Nucleus accumbens (tissue), 56 donors: ENCODE measurements at places on chromosomes 5 and 9.

GRCh38 chr5:91121347-91121993 is 261.6 kb downstream of the ARRDC3 start:
- no peak for DNase-seq

GRCh38 chr9:126146254-126147145 is 180.1 kb upstream of the MVB12B start:
- DNase-seq = no peak

DNA sequence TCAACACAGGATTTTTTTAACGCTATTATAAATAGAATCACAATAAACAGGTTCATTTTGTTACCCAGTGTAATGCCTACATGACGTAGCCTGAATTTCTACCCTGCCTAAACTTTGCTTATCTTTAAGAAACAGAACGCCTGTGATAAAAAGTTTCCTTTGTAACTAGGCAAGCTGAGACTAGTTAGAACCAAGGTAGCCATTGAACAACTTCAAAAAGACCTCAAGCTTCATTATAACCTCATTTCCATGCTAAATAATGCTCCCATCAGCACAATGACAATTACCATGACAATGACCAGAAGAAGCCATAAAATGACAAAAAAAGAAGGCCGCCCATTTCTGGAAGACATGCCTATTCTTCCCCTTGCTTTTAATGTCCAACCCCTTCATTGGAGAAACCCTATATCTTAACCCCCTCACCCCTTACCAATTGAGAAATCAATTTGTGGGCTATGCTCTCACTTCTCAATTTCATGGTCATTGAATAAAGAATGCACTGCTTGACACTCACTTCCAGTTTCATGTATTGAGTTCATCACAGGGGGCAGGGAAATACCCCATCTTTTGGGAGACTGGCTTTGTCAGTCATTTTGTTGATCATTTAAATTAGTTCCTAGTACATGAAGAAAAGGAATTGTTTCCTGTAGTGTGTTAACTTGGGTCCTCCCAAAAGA is 276.8 kb downstream of the MCTP1 start:
- no peak for DNase-seq

DNA sequence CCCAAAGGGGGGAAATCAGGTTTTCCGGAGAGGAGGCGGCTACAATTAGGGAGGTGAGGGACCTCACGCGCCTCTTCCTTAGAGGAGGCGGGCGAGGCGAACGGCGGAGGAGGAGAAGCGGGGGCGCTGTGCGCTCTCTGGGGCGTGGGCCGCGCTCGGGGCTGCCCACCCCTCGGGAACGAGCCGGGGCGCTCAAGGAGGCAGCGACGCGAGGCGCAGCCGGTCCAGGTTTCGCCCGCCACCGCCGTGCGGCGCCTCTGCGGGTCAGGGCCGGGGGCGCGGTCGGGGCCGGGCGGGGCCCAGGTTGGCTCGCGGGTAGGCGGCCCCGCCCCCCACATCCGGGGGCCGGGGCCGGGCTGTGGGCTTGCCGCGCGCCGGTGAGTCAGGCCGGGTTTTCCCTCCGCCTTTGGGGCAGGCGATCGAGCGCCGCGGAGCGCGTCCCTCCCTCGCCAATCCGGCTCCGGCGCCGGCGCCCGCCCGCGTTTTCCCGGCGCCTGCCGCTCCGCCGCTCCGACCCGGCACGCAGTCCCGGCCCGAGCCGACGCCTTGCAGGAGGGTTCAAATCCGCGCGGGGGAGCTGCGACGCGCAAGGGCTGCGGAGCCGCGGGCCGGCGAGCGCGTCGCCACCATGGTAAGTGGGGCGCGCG is at the start of gene N4BP3:
TSS of gene N4BP3 (plus strand) at position 392 of the 647 bp plus-strand sequence. CDS start 6,052 bp downstream, outside the sequence.
- no peak for DNase-seq

DNA sequence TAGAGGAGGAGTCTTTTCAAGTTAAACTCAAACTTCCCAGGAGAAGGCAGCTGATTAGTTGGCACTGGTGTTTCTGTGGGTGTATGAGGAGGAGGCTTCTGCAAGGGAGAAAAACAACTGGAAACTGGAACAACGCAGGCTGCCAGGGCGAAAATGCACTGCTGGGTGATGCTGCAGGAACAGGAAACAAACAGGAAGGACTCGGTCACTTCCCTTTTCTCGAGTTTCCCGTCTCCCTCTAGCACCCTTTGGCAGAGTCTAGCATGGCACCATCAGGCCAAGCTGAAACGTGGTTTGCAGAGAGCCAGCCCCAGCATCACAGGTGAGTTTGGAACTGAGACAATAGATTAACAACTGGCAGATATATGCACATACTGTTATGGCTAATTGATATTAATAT is 77.5 kb upstream of the CAST start:
- no peak for DNase-seq

DNA sequence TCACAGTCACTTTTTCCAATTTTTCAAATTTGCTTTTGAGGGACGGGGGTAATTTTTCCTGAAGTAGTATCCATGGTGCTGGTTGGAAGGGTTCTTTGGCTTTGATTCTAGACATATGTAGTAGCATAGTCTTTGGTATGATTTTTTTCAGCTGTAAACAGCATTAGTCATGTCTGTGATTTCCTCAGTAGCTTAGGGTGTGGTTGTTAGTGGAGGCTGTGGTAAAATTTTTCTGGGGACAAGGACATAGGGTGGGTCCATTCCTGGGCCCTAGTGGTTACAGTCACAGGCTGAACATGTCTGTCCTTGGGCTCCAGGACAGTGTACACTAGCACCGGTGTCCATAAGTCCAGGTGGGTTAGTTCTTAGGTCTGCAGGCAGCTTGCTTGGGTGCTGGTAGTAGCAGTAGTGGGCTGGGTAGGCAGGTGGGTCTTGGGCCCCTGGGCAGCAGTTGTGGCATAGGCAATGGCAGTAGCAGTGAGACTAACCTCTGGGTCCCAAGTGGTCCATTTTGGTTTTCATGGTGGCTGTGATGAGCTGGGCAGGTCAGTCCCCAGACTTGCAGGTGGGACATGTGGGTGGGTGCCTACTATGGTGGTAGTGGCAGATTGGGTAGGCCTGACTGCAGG is 100.0 kb upstream of the CXCL14 start:
- no peak for DNase-seq

GRCh38 chr5:163505049-163505367 is 411 bp upstream of the MAT2B start:
- no peak for DNase-seq

- DNase-seq = no peak
Observed at GRCh38 chr9:133590231-133590855, 18.8 kb downstream of the FAM163B start.

DNA sequence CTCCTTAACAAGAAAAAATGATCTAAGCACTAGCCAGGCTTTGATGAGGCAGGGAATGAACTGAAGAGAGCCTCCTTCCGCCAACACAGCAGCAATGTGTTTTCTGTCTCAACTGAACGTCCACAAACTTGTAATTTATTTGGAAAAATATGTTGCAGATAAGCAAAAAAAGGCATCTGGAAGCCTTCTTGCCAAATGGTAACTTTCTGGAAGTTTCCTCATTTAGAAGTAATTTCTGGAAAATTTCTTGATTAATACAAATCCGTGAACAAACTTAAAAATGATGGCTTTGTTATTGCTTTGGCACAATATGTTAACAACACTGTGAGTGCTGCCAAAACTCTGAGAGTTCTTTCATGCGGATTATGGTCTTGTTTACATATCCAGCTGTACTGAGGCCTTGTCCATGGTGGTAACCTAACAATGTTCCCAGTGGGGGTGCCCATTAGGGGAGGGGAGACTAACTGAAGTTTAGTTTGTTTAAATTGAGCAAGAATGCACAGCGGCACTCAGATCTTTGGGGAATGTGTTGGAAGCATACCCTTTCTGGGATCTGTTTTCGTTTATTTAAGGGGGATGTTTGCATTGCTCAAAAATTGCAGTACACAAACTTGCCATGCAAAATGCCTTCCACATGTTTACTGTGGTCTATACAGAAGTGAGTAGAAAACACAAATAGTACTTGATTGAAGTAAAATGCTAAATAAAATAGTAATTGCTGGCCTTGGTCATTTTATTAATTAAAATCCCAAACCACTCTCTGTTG is 334.7 kb downstream of the NR2F1-AS1 start:
- DNase-seq = no peak

GRCh38 chr9:72882117-72882775 is 70.6 kb downstream of the ALDH1A1 start:
- no peak for DNase-seq

- no peak for DNase-seq
Observed at GRCh38 chr5:9380109-9380508, 165.8 kb downstream of the SEMA5A start.

DNA sequence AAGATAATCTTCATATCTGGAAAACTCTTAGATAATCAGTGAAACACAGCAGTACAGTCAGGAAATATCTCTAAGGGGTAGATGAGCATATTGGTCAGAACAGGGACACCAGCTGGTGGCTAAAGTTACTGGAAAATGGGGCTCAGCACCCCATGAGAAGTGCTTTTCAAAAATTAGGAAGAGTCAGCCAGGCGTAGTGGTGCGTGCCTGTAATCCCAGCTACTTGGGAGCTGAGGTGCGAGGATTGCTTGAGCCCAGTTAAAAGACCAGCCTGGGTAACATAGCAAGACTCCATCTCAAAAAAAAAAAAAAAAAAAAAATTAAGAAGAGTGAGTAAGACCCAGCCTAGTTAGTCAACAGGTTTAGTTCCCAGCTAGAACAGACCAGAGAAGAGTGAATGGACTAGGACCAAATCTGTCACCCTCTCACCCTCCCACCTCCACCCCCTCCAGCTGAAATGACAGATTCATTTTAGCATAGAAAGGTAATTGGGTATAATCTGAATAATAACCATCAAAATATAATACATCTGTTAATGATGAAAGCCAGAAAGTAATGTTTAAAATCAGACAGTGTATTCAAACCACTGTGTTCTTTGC is 120.9 kb downstream of the CDC42SE2 start:
- no peak for DNase-seq

GRCh38 chr9:137496601-137497375 is 37.7 kb upstream of the NSMF start:
- no peak for DNase-seq

GRCh38 chr9:105254226-105254625 is 9.8 kb downstream of the SLC44A1 start:
- DNase-seq = no peak

- no peak for DNase-seq
Observed at GRCh38 chr9:120579139-120580050, 572 bp downstream of the CDK5RAP2 start.

DNA sequence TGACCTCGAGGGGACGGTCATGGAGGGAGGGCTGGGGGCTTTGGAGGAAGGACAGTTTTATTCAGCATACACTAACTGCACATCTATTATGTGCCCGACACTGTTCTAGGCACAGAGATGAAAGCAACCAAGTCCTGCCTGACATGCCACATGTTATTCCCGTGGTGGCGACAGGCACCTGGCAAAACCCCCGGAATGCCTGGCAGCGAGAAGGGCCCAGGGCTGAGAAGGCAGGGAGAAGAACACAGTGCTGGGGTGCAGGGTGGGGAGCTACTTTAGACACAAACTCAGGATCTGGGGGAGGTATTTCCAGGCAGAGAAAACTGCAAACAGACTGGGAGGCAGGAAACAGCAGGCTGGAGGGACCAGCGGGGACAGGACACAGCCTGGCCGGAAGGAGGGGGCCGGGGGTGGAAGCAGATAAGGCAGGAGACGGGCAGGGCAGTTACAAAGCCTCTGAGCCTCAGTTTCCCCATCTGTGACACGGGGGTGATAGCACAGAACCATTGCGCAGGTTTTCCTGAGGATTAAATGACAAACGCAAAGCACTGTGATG is 77.7 kb downstream of the STK10 start:
- DNase-seq = no peak

DNA sequence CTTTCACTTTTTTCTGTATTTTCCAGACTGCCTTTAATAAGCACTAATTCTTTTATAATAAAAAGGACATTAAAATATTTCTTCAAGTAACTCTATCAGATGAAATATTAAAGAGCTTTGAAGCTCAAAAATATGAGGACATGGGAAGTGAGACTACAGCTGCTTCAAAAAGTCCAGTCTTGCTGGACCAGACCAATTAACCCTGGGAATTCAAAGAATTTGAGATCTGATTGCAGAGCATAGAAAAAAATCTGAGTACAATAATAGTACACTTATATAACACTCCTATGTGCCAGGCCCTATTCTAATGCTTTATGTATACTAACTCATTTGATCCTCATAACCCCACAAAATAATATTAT is 9.8 kb downstream of the TMEM245 start:
- DNase-seq = no peak

- DNase-seq = no peak
Observed at GRCh38 chr5:163434401-163434866, 3.0 kb upstream of the CCNG1 start.

- DNase-seq = no peak
Observed at GRCh38 chr5:27748847-27749246, 710.5 kb upstream of the CDH9 start.

DNA sequence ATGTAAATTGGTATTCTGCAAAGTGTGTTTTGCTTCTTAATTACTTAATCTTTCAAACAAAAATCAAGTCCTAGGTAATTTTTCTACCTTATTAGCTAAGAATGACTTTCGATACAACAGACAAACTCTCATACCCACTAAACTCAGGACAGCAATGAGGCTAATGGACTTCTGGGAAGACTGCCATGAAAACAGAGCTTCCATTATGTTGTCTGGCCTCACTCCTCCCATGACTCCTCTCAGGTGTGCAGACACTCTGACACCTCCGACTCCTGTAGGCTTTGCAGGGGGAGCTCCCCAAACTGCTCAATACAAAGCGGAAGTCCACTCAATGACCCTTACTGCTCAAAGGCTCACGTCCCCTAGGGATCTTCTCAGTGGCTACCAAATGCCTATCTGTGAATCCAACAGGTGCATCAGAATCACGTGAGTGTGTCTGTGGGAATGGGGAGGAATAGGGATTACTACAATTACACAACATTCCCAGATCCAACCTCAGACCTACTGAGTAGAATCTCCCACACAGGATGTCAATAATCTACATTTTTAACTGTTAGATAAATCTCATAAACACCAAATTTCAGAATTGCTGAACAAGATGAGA is 289.9 kb downstream of the RAB3C start:
- no peak for DNase-seq

GRCh38 chr9:20854444-20854843 is 170.4 kb downstream of the FOCAD start:
- DNase-seq = no peak

DNA sequence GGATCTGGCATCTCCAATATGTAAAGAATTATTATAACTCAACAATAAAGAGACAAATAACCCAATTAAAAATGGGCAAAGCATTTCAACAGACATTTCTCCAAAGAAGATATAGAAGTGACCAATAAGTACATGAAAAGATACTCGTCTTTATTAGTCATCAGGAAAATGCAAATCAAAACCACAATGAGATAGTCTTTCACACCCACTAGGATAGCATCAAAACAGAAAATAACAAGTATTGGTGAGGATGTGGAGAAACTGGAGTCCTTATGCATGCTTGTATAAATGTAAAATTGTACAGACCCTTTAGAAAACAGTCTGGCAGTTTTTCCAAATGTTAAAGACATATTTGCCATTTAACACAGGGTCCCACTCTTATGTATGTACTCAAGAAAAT is 39.1 kb upstream of the ITGA1 start:
- no peak for DNase-seq
